ENCODE measurements at places on chromosomes 3 and 15.

DNA sequence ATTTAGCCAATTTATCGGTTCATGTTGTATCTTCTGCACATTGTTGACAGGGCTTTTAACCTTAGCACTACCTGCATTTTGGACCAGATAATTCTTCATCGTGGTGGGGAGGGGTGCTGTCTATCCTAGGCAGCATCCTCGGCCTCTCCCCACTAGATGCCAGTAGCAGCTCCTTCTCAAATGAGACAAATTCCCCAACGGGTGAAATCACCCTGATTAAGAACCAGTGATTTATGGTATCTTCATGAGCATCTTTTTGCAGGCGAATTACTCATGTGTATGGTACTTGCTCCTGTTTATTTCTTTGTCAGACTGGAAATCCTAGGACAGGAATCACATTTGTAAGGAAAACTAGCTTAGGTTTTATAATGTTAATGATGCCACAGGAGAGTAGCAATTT, 68.0 kb downstream of the C3orf70 start:
- DNase-seq = no peak

GRCh38 chr3:146065573-146066006, 95.4 kb downstream of the PLOD2 start:
- DNase-seq = peak; percentile 72

GRCh38 chr15:29708519-29708918, 113.7 kb downstream of the TJP1 start:
- no peak for DNase-seq

GRCh38 chr15:41647262-41647661, 12.9 kb upstream of the MGA start:
- no peak for DNase-seq

DNA sequence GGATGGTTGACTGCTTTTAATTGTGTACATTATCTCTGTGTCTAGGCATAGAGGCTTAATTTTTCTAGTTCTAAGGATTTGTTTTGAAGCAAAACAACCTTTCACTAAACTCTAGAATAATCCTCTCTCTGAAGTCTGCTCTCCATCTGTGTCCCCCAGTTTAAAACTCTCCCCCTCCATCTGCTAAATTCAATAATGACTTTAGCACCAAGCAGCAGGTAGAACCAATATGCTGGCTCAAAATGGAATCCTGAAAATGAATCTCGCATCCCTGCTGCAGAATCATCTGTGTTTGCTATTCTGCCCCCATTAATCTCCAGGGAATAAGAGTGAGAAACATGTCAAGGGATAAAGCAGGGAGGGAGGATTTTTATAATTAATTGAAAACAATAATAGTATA, 111.8 kb downstream of the TUSC7 start:
- no peak for DNase-seq

DNA sequence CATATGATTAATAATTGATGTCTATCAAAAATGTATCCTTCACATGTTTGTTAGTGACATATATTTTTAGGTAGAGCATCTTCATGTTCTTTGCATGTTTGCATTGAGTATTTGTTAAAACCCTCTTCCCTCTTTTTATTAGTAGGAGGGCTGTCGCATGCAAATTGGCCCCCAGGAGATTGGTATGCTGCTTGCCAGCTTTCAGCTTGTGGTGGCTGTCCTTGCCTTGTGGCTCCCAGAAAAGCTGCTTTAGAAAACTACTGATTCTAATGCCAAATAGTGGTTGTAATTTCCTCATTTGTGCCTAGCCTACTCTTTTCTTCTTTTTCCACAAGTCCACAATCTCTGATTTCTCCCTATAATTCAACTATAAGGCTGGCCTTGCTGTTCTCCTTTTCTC, 886.8 kb downstream of the VGLL3 start:
- DNase-seq = no peak

DNA sequence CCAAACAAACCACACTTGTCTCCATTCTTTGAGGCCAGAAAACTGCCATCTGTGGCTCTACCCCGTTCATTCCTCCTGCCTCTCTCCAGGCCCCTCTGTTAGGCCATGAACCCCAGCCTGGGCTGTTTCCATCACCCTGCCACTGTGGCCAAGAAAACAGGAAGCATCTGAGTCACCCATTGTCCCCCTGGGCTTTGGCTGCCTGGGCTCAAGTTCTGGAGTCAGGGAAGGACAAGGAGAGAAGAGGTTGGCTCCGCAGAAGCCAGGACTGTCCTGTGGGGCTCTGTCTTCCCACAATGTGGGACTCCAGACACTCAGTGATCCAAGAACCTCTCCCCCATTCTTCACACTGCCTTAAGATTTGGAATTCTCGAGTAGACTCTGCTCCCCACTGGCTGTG, 14.8 kb upstream of the LCTL start:
- DNase-seq = peak; percentile 85

DNA sequence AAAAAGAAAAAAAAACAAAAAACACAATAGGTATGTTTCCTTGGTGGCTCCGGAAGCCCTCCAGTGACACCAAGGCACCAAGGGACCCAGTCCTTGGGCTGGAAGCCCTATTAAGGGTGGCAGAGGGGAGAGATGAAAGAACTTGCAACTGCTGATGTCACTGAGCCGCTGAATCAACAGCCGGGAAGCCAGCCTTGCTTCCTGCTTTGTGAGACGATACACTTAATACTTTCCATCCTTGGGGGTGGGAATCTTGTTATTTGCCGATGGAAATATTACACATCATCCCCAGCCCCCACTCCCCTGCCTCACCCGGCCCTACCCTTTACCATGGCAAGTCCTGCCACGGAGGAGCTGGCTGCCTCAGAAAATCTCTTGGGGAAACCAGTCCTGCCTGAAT, 5.6 kb upstream of the ISLR2 start:
- DNase-seq = no peak

- no peak for DNase-seq
Observed at GRCh38 chr15:100096248-100096600, 245.6 kb downstream of the ADAMTS17 start.

DNA sequence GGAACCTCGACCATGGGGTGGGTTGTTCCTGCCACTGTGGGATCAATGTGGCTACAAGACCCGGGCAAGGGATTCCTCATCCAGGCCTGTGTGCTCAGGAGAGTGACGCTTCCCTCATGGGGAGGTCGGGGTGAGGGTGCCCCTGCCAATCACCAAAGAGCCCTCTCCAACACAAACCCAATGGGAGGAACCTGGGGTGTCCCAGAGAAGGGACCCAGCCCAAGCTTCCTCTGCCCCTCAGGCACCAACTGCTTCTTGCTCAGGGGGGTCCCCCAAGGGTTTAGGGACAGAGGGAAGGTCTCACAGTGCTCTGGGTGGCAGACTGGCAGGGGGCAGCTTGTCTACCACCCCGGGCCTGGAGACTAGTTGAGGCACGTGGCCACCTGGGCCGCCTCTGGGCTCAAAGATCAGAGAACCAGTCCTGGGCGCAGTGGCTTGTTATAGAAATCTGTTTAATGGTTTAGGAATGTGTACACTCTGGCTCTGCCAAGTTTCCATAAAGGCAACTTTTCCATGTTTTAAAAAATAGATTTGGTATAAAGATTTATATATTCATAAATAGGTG, 26.6 kb downstream of the GP9 start:
- peak; percentile 67 for DNase-seq

DNA sequence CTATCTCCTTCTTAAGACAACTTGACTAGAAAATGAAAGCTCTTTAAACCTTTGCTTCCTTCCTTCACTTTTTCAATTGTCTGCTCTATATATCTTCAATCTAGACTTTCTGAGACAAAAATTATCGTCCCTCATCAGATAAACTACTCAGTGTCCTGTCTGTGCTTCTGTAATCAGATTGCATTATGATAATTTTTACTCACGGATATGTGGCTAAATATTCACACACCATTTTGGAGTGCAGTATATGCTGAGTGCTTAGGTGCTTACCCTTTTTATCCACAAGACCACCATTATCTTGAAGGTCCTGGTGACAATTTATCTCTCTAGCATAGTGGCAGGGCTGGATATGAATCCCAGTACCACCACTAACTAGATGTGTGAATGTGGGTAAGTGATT, 1012.3 kb downstream of the TUSC7 start:
- no peak for DNase-seq

GRCh38 chr3:149542375-149543312, 68.1 kb downstream of the TM4SF4 start:
- peak; percentile 73 for DNase-seq

GRCh38 chr15:99343208-99343607, 91.9 kb downstream of the LRRC28 start:
- no peak for DNase-seq

- DNase-seq = no peak
Observed at GRCh38 chr3:55000953-55001352, 73.1 kb upstream of the LRTM1 start.

- DNase-seq = peak; percentile 45
Observed at GRCh38 chr3:42655980-42656679, 2.6 kb downstream of the ZBTB47 start.

DNA sequence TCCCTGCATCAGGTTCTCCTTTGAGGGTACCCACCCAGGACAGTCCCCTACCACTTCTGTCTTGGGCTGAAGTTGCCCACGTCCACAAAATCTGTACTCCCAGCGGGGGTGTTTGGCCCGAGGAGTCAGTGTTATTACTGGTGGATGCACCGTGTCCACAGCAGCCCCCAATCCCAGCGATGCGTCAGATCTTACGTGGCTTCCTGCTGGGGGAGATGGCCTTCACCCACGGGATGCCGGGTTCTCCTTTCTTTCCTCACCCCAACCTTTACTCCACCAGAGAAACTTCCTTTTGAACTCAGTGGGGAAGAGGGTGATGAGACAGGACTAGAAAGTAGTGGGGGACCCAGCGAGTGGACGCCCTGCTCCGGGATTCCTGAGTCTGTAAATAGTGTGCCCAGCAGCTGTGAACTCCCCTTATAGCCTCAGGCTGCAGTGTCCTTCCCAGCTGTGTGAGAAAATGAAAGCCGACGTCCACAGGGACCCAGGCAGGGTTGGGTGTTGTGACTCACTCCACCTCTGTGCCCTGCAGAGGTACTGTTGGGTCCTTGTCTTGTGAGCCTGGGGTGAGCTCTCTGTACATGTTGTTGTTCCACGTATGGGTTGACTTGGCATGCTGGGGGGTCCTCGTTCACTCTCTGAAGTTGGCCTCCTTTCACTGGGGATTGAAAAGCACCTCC, 31.5 kb downstream of the CRTAP start:
- no peak for DNase-seq

- peak; percentile 33 for DNase-seq
Observed at GRCh38 chr15:99249270-99249841, at the start of gene TTC23. TTC23 (minus strand) TSS chr15:99249581; CDS start chr15:99228712, 20,869 bp downstream.

DNA sequence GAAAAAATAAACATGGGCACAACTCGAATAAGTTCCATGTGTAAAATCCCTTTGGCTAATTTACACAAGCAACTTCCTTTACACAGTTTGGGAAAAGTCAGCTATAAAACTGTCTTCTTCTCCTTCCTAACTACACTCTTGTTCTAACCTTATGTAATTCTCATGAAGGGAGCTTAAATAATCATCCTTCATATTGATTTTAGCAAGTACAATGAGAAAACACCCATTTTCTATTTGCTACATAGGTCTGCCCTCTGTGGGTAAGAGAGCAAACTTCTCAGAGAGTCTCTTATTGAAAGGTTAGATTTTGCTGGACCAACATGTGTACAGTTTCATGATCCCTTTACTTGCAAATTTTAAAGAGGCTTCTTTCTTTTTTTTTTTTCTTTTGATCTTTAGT, 398.5 kb downstream of the ROBO1 start:
- DNase-seq = no peak

DNA sequence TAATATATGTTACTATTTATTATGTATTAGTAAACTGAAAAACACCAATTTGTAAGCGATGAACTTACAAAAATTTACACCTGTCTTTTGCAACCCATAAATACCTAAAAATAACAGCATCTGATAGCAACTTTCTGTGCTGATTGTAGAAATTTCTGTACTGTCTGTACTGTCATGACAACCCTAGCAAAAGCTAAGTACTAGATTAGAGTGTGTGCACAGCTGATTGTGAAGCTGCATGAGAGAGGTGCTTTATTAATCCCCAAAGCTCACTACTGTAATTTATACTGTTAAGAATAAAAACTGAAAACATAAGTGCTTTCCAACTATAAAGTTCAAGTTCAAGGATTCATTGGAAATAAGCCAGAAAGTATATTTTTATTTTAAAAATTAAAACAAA, 815 bp downstream of the BCL2A1 start:
- DNase-seq = no peak

DNA sequence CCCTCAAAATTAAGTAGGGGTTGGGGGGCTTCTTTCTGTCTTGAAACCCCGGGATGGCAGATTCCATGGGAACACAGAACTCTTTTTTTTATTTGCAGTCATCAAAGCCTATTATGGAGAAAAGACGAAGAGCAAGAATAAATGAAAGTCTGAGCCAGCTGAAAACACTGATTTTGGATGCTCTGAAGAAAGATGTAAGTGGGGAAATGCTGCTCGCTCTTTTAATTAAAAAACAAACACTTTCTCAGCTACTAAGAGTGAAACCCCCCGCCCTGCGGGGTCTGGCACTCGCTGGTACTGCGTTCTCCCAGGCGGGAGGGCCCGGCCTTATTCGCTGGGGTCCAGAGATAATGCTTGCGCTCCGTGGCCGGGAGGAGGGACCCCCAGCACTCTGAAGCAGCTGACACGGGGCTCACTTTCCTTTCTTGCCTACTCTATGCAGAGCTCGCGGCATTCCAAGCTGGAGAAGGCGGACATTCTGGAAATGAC, 615 bp downstream of the HES1 start:
- DNase-seq = no peak

DNA sequence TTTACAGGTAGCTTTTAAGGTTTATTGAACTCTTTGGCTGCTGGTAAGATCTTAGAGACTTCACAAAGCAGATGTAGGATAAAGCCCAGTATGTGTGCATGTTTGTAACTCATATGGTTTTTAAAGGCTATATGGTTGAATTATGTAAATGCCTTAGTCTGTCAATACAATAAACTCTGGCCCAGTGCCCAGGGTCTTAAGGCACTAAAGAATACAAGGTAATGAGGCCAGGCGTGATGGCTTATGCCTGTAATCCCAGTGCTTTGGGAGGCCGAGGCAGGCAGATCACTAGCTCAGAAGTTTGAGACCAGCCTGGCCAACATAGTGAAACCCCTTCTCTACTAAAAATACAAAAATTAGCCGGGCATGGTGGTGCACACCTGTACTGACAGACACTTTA, 170.3 kb upstream of the CGNL1 start:
- DNase-seq = no peak

DNA sequence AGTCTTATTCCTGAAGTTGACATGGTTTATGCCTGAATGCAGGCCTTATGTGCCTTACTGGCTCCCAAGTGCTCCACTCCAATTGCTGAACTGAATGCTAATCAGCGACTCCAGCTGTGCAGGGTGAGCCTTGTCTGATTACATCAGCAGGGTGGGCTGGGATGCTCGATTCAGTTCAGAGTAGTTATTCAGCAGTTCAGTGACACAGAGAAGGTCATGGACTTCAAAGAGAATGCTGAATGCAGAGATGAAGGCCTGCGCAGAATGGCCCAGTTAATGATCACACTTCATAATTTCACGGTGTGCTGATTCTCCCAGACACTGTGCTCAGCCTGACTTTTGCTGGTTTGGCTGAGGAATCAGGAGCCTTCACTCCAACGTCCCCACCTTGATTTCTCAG, 63.6 kb downstream of the CLDN1 start:
- DNase-seq = no peak

DNA sequence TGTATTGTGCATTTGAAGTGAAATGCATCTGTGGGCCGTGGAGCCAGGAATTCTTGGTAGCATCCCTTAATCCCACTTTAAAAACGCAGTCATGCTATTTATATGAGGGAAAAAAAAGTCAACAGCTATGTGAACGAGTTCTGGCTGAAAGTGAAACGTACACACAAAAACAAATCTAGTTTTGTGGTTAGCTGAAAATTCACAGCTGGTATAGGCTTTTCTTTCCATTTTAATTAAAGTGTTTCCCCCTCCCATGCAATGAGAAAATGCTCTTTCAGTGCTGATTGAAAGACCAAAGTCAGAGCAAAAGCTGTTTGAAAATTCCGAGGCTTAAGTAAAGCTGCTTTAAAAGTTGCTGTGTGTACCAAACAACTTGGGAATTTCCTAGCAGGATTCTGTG, 297.4 kb downstream of the PLCL2 start:
- DNase-seq = no peak

Data from dermis microvascular lymphatic vessel endothelial cell (primary cell).